ENCODE measurements at places on chromosomes 2 and 18.
A peak's percentile ranks its signal among the peaks of the same experiment; 100 is the strongest.

- no peak for DNase-seq
Observed at GRCh38 chr18:55283309-55283708, 304.7 kb downstream of the TCF4 start.

- DNase-seq: no peak
Observed at GRCh38 chr2:155010925-155011324, 312.4 kb downstream of the KCNJ3 start.

DNA sequence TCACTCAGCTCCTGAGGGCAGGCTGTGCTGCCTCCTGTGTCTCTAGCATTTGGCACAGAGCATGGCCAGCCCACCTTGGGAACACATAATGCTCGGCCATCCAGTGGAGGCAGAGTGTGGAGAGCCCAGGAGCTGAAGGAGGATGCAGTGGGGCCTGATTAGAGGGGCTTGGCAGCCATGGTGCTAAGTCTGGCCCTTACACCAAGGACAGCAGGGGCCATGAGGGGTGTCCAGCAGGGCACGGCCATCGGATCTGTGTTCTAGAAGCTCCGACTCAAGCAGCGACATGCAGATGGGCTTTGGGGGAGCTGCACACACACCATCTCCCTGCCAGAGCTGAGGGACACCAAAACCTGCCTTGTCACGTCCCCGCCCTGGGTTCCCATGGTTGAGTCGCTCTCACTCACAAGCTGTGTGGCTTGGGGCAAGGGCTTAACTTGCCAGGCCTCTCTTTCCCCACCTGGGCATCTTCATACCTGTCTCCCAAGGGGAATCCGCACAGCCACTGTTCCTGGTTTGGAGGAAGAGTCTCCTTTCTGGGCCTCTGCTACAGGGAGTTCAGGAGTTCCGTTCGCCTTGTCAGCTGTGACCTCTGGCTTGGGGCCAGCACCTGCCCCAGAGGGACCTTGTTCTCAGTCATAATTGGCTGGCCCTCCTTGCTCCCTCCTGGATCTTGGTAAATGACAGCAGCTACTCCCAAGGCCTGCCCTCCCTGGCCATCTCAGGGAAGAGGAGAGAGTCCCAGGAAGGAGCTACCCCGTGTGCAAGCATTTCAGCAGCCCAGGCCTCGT is 1.3 kb upstream of the TOGARAM2 start:
- DNase-seq: no peak

GRCh38 chr2:131673400-131674173 is 145.9 kb downstream of the CCDC74A start:
- peak; percentile 7 for DNase-seq

DNA sequence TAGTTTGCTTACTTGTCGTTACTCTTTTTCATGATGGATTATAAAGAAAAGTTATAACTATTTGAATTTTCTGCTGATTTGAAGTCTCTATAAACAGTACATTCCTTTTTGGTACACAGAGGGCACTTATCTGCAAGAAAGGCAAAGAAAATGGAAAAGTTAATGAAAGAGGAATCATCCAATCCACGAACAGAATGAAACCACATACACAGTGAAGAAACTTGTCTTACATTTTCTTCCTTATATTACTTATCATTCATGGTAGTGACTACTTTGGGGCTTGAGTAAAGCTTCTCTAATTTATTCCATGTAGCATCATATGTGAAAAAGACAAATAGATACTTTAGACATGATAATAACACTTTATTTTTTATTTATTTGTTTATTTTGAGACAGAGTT is 14.8 kb upstream of the ACTR3 start:
- no peak for DNase-seq

GRCh38 chr2:53863538-53864227 is 3.9 kb upstream of the GPR75 start:
- DNase-seq: no peak

DNA sequence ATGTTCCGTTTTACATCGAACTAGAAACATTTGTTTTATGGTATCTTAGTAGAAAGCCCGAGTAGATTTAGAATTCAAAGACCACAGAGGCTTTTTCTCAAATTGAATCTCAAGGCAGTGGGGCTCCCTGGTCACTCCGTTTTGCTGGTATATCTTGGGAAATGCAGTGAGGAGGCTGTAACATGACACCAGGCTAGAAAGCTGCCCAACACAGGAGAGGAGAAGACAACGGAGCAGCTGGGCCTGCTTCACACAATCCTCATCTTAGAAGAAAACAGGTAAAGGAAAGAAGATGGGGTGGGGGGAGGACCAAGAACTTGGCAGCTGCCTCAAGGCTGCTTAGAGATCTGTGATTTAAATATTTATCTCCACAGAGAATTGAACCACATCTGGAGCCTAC is 38.3 kb upstream of the EPB41L3 start:
- no peak for DNase-seq

DNA sequence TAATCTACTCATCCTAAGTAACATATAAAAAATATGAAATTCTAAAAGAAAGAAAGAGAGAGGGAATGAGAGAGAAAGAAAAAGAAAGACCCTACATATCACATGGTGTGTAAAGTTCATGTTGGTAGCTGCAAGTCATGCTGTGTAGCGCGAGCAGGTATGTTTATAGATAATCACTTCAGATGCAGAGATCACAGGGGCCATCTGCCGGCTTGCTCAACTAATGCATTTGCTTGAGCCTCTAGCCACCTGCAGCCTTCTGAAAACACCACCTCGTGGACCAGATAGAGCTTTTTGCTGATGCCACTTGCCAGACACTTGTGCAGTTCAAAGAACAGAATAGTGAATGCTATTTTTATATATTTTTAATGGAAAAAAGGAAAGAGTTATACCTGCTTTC is 37.6 kb downstream of the CDH7 start:
- no peak for DNase-seq

DNA sequence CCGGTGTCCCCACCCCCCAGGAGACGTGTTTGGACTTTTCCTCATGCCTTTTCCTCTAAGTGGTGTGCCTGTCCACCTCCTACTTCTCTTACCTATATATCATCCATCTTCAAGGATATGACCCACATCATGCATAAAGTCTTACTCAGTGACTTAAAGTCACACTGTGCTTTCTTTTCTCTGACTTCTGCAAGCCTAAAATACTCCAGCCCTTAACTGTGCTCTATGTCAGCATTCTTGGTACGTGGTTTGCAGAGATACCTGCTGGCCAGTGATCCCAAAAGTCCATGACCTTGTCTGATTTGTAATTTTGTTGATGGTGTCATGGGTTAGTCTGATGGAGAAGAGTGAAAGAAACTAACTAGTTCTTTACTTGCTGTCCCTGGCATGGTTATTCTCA is 393.6 kb upstream of the NRP2 start:
- no peak for DNase-seq

GRCh38 chr2:19979932-19980331 is 10.0 kb downstream of the WDR35 start:
- DNase-seq: no peak

GRCh38 chr18:48996901-48997463 is 46.2 kb upstream of the SMAD7 start:
- no peak for DNase-seq

- no peak for DNase-seq
Observed at GRCh38 chr2:85959185-85959584, 70.4 kb upstream of the ST3GAL5 start.

GRCh38 chr2:204706939-204707338 is 161.7 kb downstream of the PARD3B start:
- DNase-seq: no peak

DNA sequence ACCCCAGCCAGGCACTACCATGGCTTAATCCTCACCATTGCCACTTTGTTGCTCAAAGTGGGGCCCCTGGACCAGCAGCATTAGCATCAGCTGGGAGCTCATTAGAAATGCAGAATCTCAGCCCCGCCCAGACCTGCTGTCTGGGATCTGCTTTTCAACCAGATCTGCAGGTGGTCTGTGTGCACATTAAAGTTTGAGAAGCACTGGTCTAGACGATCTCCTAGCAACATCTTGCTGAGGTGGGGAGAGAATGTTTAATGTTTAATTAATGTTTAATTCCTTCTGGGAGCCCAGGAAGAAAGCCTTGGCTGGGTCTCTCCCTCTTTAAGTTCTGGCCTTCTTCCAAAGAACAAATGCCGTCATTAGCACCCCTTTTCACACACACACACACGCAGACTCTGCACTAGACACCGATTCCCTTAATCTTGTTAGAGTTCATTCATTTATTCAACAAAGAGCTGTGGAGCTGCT is 53.7 kb downstream of the EDAR start:
- DNase-seq: no peak

DNA sequence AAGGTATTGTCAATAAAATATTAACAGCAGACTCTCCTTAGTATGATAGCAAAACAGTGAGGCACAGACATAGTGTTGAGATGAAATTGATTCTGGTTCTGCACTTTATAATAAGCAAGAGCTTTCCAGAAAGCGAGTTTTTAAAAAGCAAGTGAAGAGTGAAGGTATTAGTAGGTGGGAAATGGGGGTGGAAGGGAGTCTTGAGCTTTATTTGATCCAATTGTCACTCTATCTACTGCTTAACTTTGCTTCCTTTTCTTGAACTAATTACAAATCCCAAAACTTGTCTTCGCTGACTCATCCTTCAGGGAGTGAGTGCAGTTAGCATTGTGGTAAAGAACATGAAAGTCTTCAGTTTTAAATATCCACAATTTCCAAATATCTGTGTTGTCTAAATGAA is 120.6 kb upstream of the BOD1L2 start:
- DNase-seq: no peak

DNA sequence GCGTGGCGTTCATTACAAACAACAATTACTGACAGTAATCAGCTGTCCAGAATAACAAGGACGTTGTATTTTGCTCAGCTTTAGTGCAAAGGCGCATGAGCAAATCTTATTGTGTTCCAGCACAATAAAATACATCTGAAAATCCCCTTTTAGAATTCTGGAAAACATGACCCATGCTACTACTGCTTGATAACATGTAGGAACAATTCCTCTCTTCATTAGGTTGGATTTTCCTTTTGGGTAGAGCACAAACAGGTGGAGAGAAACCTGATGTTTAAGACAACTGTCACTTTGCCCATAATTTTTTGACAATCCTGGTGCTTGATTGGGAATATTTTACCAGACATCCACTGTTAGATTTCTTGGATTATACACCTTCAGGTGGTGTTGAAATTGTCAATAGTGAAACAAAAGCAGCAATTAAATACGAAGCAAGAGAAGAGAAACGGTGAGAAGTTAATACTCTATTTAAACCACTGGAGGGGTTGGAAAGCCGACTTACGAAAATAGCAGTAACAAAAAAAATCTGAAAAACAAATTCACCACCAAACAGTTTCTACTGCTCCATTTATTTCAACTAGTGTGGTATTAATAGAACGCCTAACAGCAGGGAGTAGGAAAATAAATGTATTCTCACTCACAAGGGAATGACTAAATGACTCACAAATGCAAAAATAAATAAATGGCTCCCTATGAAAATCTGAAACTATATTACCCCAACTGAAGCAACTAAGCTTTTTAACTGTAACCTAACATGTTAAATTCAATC is 102.7 kb downstream of the CPO start:
- DNase-seq: no peak

GRCh38 chr2:165114346-165114939 is 89.4 kb downstream of the SCN3A start:
- DNase-seq: no peak

DNA sequence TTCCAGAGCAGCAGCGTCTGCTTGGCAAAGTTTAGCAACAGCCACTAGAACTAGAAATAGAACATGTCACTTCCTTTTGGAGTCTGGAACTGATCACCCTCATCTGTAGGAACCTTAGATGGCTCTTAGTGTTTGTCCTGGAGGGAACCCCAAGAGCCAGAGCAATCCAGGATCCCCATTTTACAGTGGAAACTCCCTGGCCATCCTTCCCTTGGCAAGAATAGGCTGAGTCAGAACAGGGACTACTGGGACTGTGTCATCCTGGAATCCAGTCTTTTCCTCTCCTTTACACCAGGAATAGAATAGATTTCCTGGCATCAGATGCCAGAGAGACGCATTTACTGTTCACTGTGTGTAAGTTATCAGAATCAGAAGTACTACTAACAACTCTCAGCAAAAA is 33.2 kb upstream of the GRHL1 start:
- DNase-seq: no peak

- DNase-seq: no peak
Observed at GRCh38 chr2:78861546-78861945, 164.0 kb upstream of the REG3G start.
